ENCODE measurements at places on chromosomes 7 and 10.

DNA sequence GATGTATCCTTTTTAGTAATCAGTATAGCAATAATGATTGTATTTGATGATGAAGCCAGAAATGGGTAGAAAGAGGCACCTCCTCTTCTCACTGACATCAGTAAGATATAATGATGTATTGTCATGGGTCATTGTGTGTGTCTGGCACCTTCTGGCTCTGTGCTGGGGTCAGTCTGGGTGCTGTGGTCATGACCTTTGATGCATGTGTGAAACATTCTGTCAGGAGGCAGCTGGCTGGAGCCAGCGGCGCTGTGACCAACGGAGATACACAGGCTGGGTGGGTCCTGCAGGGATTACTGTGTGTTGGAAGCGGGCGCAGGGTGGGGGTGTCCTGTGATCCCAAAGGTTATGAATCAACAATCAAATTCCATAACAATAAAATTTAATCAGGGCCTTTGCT is 35.2 kb downstream of the EEPD1 start:
- no peak for DNase-seq

- no peak for DNase-seq
Measured at GRCh38 chr7:13921062-13921461, 68.4 kb downstream of the ETV1 start.

- DNase-seq, result no peak
Measured at GRCh38 chr7:82080254-82080927, 310.5 kb upstream of the HGF start.

GRCh38 chr7:37541810-37542443 is 93.3 kb upstream of the ELMO1 start:
- no peak for DNase-seq

- DNase-seq, result no peak
Measured at GRCh38 chr10:132538790-132539421, 1.3 kb downstream of the INPP5A start.

DNA sequence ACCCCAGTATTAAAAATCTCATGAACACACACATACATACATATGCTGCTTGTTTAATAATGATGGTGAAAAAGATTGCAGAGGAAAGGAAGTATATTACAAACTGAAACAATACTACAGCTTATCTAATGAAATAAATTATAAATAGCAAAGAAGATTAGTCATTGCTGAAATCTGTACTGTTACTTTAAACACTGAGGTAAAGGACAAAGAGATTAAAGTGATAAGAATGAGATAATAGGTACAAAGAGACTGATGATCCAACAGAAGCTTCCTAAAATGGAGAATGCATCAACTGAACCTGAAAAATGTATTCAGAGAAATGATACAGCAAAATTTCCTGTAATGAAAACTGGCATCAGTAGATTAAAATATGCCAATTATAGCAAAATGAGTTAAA is 91.5 kb upstream of the KCND2 start:
- DNase-seq, result no peak

- DNase-seq, result no peak
Measured at GRCh38 chr10:128710098-128710797, 584.0 kb upstream of the MKI67 start.

- DNase-seq, result no peak
Measured at GRCh38 chr10:86261941-86262687, 104.5 kb downstream of the GRID1 start.

DNA sequence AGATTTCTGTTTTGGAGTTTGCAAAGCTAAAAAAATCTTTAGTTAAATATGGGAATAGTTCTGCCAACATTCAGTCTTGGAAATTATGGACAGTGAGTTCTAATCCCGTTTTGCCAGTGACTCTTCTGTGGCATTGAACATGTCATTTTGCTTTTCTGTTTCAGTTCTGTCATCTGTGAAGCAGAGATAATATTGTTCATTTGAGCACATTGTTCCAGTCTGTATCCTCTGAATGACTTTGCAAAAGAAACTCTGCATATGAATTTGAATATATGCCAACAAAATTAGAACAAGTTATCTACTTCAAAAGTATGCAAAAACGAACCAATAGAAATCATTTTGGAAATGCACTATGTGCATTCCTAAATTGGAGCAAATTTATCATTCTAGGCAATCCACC is 746.0 kb upstream of the POT1 start:
- DNase-seq, result no peak

- peak; percentile 44 for DNase-seq
Measured at GRCh38 chr10:97196223-97197029, 10.7 kb upstream of the SLIT1 start.

GRCh38 chr7:51467384-51468017 is 150.9 kb upstream of the COBL start:
- no peak for DNase-seq

- DNase-seq, result no peak
Measured at GRCh38 chr7:128954150-128954549, 16.4 kb downstream of the IRF5 start.

DNA sequence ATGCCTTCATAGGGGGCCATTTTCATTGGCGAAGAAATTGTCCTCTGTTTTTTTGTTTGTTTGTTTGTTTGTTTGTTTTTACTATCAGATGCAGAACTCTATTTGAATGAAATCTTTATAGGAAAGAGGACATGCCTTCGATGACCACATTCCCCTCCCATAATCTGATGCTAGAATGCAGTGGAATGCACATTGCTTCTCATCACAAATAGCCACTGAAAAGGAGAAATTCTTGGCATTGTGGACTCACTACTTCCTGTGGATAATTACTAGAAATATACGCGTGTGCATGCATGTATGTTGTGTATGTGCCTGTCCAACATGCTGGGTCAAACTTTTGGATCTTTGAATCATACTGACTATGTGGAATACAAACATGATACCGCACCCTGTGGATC is 70.5 kb upstream of the SFMBT2 start:
- no peak for DNase-seq

DNA sequence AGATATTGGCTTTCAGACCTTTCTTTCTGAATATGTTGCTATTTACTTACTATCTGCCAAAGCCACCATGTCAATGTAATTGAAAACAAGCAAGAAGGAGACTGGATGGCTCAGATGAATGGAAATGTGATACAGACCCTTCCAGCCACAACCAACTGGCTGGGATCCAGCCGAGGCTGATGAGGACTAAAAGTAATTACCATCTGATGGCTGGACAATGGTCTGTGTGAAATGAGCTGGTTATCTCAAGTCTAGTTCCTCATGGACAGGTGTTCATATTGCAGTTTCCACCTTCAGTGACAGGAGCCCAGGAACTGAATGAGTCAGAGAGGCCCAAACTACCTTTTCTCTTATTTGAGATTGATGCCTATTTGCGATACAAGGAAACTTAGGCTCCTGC is 267.5 kb downstream of the GATA3 start:
- DNase-seq, result no peak

GRCh38 chr7:151115121-151115835 is 29.0 kb downstream of the AGAP3 start:
- DNase-seq, result no peak

DNA sequence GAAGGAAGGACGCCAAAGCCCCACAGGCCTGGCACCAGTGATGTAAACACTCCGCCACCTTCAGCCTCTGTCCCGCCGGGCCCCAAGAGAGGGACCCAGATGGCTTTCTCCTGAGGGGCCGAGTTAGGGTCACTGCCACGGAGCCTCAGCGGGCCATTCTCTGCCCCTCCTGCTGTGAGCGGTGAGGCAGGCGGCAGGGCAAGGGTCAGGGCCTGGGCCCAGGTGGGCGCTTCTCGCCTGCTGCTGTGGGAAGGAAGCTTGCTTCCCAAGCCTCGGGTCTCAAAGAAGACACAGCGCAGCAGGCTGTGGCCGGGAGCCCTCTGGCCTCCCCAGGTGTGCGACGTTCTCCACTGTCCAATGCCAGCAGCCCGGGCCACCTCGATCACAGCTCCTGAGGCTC is 84.8 kb downstream of the PROSER2 start:
- no peak for DNase-seq

DNA sequence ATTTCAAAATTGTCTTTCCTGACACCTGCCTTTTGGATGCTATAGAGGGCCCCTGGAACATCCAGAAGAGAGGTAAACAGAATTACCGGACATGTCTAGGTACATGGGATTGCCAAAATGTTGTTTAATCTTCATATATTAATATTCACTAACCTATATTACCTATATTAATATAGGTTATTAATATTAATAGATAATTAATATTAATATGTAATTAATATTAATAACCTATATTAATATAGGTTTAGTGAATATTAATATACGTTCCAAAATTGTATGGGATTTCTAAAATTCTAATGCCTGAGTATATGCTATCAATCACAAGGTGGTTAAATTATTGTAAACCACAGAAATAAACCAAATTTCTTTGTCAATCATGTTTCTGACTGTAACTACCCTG is 17.4 kb downstream of the TOMM7 start:
- no peak for DNase-seq

DNA sequence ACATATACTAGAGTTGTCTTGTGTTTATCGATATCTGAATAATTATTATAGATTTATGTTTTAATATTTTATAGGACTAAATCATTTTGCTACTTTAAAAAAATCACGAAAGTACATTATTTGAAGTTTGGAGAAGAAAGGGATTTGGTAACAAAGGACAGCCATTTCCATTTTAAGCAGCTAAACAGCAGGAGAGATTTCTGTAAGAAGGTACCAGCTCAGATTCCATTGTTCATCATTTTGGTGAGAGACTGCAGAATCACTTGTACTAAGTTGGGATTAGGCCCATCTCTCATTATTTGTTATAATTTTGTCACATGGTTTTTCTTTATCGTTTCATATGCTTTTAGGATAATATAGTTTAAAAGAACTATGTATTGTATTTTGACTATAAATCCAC is 46.7 kb downstream of the PALS2 start:
- DNase-seq, result no peak

- no peak for DNase-seq
Measured at GRCh38 chr7:129427526-129428045, 6.6 kb upstream of the STRIP2 start.

DNA sequence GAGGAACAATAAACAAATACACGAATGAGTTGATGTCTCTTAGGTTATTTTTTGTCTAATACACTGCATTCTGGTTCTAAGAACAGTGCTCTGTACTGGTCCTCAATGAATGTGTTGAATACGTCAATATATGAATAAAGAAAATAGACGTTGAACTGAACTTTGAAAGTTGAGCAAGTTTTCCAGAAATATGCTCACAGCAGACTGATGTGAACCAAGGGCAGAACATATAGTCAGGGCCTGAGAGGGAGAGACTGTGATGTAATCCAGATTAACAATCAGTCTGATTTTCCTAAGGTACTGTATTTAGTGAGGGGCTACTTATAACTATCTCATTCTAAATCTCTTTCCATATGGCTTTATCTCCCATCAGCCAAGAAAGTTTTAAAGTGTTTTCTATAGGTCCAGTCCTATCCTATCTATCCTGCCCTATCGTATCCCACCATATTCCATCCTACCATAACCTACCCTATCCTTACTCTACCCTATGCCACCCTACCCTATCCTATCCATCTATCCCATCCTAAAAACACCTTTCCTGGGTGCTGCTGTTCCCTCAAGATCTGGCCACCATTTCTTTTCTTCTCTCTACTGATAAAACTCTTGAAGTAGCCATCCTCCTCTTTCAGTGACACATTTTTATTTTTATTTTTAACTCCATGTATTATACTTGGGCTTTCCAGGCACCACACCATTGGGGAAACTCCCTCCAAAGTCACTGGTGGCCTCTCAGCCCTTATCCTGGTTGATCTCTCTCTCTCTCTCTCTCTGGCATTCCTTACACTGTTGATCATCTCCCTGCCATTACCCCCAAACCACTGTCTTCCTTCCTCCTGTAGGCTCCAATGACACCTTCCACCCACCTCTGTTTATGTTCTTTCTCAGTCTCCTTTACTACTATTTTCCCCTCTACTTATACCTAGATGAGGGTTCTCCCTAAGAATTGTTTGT is 212.3 kb upstream of the SLC26A5 start:
- DNase-seq, result no peak

GRCh38 chr7:78037603-78038002 is 239.0 kb downstream of the PHTF2 start:
- DNase-seq, result no peak

- DNase-seq, result no peak
Measured at GRCh38 chr7:149865437-149865836, 8.3 kb upstream of the ATP6V0E2 start.

DNA sequence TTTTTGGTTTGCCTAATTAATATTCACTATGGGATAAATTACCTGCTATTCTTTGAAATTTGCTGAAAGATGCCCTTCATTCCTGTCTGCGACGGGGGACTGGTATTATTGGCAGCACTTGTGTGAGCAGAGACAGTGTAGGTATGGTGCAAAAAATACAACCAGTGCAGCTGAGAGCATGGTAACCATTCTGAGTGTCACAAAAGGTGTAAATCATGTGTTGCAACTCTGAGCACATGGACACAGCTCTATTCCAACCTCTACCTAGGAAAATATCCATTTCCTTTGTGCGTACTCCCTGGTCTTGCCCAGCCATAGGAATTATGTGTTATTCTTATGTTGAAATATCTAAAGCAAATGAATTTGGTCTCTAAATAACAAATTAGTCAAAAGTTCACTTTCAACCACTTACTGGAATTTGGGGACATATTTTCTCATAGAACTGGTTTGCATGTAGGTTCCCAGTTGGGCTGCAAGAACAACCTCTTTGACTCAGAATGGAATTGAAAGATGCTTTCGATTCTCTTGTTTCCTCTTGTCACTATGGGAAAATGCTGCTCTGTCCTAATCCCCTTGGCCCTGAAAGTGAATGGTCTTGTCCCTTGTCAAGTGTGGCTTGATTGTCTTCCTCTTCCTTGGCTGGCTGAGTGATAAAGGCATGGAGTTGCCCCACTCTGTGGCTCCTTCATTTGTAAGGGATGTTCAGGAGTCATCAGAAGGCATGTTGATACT is 57.0 kb downstream of the CELF2 start:
- no peak for DNase-seq

DNA sequence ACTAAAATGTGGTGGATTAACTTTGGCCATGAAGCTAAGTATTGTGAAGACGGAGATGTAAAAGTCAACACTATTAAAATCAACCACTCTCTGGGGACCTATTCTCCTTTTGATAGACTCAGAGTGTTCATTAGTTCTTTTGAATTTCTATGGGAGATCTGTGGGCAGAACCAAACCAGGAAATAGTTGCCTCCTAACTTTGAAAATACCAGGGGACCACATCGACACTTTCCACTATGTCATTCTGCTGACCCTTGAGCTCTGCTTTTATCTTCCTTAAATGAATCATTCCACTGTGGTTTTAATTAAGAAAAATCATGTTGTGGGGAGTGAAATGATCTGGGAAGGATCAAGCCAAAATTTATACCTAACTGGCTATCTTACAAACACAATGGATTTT is 960.5 kb downstream of the GATA3 start:
- DNase-seq, result no peak

DNA sequence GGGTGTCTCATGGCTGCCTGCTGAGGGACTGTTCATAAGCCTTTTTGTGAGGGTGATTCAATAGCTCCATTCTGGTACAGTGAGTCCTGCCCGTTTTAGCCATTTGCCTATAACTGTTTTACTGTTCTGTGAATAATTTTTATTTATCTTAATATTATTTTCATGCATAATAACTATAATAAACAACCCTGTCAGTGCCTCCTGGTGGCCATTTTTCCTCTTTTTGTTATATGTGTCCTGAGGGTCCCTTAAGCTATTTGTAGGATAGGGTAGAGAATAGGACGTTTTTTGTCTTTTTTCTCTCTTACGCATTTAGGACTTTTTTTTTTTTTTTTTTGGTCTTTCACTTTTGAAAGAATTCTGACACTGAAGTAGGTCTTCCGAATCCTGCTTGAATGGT is 2.9 kb downstream of the C1QL3 start:
- DNase-seq, result no peak

- DNase-seq, result no peak
Measured at GRCh38 chr7:64611717-64612116, 48.8 kb upstream of the ZNF680 start.

Data from fibroblast of gingiva (primary cell).